Head of caudate nucleus (tissue), 42 donors: ENCODE measurements at places on chromosomes 3 and 15.

DNA sequence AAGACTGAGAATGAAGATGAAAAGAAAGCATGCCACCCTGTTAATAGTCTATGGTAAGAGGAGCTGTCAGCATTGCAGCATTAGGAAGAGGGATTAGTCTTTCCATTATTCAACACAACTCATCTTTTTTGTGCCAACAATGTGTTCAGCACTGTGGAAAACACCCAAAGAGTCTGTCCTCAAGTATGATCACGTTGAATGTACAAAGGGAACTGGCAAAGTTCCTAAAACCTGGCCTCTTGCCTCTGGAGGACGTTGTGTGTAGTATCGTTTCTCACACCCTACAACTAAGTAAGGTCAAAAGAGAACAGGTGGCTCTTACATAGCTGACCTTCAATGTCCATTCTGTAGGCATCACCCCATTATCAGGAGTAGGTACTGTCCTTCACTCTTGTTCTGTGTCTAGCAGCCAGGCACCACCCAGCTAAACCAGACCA lies 147.9 kb upstream of the THBS1 start:
- no peak for DNase-seq

DNA sequence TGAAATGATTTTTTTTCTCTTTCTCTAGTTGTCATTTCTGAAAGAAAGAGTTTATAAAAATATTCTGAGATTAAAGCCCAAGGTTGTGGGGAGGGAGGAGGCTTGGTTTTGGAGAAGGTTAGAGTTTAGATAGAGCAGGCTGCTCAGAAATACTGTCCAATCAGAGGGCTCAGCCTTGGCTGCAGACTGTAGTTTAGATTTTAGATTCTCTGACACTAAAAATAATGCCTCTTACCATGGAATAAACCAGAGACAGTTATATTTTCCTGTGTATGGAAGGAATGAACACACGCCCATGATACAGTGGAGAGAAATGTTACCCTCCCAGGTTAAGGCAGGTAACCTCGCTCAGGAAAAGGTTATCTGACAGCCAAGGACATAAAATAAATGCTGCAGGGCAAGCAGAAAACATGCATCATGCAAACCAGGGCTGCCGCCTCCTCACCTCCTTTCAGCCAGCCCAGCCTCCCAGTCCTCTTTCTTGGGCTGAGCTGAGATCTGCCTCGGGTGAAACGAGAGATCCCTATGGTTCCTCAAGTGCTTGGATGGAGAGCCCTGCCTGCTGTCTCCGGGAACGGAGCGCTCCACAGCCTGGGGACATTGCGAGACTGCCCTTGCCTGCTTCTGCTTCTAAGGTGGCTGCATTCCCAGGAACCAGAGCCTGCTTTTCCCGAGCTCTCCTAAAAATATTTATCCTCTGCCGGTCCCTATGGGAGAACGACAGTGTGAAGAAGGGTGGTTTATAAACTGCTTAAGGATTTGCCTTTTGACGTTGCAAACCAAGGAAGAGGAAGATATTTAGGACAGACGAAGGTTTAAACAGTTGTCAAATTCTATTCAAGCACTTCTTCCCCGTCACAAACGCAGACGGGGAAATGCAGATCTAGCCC lies 848 bp downstream of the NCEH1 start:
- DNase-seq, result peak; percentile 53

- no peak for DNase-seq
Measured at GRCh38 chr3:122679882-122680474, 661 bp upstream of the PARP14 start.

- DNase-seq, result peak; percentile 87
Measured at GRCh38 chr3:53219895-53220483, 35.8 kb downstream of the TKT start.

GRCh38 chr3:170372190-170372879 lies 14.8 kb downstream of the SKIL start:
- DNase-seq, result no peak

GRCh38 chr3:99663977-99664376 lies 25.6 kb downstream of the COL8A1 start:
- no peak for DNase-seq

DNA sequence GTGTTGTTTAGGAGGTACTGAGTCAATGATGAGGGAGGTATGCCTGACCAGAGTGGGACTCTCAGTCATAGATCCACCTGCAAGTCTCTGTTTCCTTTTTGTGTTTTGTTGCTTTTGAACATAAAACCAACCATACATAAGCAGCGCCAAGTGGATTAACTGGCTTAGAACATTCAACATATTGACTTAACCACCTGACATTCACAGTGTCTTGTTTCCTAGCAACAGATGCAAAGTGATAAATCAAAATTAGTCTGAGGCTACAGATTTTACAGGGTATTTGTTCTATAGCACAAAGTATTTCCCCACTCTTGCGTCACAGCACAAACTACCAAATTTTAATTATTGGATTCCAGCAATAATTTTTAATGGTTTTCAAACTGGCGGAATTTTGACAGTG lies 283.8 kb downstream of the BBX start:
- no peak for DNase-seq

DNA sequence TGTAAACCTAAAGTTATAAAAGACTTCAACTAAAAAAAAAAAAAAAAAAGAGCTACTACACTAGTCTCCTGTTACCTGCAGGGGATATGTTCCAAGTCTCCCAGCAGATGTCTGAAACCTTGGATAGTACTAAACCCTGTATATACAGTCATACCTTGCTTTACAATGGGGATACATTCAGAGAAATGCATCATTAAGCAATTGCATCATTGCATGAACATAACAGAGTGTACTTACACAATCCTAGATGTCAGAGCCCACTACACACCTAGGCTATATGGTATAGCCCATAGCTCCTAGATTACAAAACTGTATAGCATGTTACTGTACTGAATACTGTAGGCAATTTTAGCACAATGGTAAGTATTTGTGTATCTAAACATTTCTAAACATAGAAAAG lies 119.1 kb downstream of the GMPS start:
- DNase-seq, result no peak

DNA sequence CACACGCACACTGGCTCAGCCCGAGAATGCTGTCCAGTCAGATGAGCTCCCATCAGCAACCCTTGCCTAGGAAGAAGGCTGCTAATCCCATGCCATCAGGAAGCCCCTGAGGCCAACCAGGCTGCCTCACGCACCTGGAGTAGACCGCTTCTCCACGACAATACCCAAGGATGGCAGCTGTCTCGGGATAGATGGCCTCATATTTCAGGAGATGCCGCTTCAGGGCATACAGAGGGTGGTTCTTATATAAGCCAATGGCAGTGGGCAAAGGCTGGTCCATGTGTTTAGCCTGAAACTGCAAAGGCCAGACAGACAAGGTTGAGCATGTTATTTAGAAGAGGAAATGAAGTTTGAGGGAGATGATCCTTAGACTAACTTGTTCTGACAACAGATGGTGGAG lies 22.2 kb downstream of the XPC start:
- no peak for DNase-seq

DNA sequence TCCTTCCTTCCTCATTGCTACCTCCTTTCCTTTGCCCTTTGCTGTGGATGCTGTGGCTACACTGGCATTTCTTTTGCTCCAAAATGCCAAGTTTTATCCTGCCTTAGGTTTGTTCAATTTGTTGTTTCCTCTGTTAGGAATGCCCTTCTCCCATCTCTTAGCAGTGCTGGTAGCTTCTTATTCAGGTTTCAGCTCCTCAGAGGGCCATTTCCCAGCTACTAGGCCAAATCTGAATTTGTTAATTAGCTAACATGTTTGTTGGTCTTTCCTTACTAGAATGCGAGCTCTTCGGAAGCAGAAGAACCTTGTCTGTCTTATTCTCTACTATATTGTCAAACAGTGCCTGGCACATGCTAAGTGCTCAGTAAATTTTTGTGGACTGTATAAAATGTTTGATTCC lies 11.0 kb downstream of the MAPK6 start:
- DNase-seq, result no peak

DNA sequence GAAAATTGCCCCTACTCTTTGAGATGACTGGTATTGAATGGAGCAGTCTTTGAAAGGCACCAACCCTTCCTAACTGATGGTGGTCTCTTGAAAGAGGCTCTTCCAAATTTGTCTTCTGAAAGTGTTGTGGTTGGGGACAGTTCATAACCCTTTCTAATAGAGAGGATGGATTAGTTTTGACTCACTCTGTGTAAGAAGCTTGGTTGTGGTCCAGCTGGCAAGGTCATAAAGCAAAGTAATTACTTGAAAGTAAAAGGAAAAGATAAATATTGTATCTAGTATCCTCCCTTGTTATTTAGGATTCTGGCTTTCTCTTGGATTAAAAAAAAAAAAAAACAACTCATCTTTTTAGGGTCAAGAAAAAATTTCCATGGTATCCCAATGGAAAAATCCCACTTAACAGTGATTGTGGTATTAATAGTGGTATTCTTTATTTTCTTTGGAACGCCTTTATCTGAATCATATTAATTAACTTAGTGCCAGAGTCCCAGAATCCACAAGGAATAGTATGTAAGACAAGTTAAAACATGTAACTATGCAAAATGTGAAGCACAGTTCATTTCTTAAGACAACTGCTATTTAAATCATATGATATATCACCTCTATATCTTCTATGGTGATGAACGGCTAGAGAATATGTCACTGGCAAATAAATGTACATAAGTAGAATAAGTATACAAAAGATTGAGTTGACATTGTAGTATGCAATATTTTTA lies 469.3 kb upstream of the CDIN1 start:
- no peak for DNase-seq

DNA sequence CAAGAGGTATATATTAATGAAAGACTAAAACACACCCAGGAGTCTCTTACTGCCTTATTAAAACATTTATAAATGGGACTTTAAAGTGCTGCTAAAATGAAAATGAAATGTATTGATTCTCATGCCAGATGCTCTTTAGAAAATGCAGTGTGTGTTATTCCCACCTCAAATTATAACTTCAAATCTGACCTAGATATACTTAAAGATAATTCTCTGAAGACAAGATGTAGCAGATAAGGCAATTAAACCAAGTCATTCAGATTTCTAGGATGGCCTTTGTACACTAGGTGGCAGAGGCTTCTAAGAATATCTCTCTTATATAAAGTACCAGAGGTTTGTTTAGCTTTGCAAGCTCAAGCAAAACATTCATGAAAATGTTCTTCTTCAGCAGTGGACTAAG lies 26.9 kb upstream of the GOLGA8B start:
- no peak for DNase-seq

DNA sequence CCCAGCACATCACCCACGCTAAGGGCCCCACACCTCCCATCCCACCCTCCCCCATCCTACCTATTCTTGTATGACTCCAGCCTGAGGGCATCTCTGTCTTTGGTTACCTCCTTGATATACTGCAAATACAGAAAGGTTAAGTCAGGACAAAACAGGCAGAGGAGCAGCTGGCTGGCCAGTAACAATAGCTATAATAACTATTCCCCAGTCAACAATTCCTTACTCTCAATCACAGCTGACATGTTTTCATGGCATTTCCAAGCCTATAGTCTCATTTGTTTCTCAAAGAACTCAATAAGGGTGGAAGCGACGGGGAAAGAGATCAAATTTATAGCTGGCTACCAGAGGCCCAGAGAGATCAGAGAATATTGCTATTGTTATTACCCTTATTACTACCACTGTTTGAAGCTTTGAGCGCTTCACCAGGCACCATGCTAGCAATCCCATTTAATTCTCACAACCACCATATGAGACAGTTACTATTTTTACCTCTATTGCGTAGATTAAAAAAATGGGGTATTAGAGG lies 93.0 kb upstream of the C2CD4B start:
- DNase-seq, result no peak

DNA sequence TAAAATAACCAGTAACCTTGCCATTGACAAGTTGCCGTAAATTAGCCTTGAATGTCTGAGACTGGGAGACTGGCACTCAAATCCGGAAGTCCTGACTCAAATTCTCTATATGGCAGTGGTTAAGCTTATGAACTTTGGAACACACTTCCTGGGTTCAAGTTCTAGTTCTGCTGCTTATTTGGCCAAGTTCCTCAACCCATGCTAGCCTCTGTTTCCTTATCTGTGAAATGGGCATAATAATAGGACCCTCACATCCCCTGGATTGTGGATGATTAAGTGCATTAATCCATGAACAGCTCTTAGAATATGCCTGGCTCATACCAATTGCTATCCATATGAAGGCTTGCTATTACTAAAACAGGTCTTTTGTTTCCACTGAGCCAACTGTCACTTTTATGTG lies 311.5 kb downstream of the EDEM1 start:
- no peak for DNase-seq

DNA sequence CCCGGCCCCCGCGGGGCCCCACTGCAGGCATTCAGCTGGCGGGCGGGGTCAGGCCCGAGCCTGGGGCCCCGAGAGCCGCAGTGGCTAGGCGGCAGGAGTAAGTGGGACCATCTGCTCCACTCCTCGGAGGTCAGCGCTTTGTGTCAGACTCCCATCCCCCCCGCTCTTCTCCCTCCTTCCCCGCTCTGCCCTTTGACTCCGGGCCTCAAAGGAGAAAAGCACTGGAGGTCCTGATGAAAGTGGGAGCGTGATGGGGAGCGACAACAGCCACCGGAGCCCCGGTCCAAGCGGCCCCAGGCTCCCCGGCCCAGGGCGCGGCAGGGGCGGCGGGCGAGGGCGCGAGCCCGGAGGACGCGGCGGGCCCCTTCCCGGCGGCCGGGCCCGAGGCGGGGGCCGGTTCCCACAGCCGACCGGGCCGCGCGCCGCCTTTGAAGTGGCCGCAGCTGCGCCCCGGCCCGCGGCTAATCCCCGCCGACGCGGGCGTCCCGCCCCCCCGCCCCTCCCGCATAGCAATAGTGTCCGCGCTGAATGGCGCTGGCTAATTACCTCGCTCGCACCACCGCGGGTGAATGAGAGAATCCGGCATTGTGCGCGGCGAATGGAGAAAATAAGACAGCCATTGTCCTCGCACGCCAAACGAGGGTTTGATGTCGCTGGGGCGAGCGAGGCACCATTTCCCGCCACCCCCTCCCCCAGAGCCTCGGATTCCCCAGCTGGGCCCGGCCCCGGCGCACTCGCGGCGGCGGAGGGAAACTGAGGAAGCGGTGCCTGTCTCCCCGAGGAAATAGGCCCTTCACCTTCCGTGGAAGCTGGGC lies 22.4 kb downstream of the IGDCC3 start:
- peak; percentile 90 for DNase-seq

GRCh38 chr3:102207151-102207571 lies 227.7 kb upstream of the ZPLD1 start:
- no peak for DNase-seq

GRCh38 chr3:50147861-50148260 lies 7.3 kb upstream of the SEMA3F start:
- no peak for DNase-seq
